ENCODE measurements at places on chromosomes 12 and 14.

DNA sequence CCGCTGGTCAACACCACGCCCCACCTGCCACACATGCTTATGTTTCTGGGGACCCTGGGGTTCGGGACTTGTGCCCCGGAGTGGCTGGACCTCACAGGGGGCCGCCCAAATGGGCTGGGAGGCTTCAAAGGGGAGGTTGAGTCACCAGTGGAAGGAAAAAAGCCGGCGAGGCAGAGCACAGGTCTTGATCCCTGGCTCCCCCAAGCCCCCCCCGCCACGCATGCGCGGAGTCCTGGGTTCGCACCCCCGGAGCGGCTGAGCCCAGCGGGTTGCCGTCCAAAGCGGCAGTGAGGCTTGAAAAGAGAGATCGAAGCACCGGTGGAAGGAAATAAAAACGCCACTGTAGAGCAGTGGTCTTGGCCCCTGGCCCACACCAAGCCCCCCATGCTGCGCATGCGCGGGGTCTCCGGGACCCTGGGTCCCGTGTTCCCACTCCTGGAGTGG is 313.5 kb downstream of the ALG10 start:
- DNase-seq = no peak

DNA sequence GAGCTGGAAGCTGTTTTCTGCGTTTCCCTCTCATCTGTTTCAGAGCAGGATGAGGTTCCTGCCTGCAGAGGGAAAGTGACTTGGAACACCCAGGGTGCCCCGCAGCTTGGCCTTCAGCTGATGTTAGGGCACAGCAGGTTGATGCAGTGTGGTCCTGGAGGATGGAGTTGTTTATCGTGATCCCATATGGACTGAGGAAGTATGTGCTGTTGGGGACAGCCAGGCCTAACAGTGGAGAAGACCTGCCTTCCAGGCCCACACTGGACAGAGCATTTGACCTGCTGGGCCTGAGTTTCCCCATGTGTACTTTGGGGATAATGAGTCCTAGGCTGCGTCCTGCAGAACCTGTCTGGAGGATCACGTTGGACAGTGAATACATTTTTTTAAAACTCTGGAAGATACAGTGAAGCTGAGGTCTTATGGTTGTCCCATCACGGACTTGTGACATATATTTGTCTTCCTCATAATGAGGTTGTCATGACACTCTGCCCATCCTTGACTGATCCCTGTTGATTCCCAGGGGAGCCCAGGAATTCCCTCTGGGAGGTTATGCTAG is 12.8 kb downstream of the SERPINA1 start:
- DNase-seq = no peak

DNA sequence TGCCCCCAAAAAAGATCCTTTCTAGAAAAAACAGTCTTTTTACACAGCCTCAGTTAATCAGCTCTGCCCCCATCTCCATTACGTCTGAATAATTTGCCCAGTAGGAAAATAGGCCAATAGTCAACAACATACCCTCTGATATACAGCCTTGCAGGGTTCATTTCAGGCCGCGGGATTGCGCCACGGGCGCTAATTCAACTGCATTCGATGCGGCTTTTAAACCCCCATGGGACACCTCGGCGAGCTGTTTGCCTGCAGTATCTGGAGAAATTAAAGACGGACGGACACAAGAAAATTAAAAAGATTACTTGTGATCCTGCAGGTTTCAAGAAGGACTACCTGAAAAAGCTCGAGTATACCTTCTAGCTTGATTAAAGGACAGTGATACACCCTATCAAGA is 36.1 kb downstream of the ERP29 start:
- no peak for DNase-seq

DNA sequence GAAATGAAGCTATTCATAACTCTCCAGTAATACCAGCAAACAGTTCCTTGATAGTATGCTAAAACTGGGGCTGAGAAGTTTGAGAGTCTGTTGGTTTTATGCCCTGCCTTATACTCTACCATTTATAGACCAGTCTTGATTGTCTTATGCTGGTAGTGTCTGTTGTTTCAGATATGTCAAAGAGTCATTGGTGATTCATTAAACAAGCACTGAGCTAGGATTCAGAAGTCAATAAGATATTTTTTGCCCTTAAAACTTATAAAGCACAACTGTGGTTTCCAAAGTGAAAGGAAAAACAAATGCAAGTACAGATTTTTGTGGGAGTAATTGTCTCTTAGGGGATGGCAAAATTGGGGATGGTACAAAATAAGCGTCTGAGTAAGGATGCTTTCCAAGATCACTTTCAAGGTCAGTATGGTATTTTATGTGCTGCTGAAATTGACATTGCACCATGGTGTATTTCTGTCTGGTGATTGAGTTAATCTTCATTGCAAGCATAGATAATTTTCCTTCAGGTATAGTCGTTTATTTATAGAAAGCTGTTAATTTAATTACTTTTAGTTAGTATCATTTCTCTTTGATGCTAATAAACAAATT is 289.5 kb upstream of the E2F7 start:
- DNase-seq = no peak

DNA sequence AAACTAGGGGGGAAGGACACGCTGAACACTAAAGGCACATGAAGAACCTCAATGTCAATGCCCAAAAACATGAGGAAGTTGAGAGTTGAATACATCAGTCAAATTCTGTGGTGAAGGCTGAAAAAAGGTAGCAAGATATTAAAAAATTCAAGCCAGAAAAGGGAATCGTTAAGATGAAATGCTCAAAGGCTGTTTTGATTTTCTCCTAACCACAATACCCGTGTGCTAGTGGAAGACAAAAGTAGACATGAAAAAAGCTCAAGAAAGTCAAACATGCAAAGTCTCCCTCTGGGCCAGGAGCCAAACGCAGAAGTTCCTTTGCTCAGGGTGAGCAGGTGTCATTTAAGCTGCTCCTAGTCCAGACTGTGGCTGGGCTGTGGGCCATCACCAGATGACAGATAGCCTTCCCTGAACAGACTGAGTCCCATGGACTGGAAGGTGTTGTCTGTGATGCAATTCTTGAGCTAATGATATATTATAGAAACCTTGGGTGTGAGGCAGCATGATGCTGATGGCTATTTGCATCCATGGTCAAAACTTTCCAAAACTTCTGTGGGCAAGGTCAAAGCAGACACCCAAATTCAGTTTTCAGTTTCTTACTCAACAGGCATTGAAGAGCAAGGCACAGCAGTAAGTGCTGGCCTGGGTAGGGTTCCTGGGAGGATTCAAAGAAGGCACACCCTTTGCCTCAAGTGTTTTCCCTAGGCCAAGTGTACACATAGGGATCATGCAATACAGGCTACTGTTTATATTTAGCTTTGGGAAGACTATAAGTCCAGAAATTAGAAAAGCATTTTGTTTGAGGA is 81.6 kb downstream of the MYRFL start:
- DNase-seq = no peak

GRCh38 chr14:72771561-72771960 is 122.3 kb downstream of the DPF3 start:
- DNase-seq = no peak

DNA sequence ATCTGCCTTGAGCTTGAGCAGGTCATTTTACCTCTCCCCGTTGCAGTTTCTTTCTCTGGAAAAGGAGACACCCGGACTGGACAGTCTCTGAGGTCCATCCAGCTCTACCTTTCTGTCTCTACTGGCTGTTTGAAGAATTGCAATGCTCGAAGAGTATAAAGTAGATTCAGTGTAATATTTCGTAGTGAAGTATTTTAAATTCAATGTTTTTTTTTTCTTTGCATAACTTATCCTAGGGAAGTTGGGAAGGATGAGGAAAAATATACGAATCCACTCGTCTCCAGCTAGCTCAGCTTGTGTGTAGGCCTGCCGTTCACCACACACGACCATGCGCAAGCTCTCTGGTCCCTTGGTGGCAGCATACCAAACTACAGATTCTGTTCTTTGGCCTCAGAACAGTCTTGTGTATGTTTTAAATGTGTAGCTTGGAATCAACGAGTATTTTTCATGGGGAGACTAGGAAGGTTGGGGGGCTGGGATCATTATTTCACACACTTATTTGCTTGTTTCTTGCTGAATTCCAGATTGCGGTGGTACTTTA is 307.9 kb downstream of the CACNA1C start:
- DNase-seq = no peak

DNA sequence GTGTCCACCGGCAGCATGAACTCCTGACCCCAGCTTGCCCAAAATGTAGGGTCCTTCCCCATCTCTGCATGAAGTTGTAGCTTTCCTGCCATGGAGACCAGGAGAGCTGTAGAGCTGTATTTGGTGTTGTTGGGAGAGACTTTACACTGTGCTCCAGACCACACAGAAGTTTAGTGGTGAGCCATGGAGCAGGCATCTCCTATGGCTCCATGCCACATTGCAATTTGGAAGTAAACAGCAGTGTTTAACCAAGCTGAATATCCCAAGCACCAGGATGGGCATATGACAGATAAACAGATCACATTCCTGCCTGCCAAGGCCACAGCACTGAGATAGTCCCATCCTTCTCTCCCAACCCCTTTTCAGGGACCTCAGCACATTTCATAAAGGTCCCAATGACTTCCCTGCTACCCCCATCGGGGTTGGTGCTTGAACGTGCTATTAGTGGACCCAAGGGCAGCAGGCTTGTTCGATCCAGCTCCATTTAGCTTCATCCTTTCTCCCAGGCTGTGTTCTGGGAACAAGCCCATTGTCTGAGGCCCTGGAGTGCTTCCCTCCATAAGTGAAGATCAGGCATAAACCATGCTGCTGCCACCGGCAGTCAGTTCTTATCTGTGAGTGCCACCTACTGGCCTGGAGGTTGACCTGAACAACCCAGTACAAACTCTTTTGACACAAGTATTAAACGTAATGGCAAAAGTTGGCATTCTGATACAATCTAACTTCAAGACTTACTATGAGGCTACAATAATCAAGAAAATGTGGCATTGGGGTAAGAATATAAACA is 172.3 kb upstream of the ATXN7L3B start:
- DNase-seq = no peak

DNA sequence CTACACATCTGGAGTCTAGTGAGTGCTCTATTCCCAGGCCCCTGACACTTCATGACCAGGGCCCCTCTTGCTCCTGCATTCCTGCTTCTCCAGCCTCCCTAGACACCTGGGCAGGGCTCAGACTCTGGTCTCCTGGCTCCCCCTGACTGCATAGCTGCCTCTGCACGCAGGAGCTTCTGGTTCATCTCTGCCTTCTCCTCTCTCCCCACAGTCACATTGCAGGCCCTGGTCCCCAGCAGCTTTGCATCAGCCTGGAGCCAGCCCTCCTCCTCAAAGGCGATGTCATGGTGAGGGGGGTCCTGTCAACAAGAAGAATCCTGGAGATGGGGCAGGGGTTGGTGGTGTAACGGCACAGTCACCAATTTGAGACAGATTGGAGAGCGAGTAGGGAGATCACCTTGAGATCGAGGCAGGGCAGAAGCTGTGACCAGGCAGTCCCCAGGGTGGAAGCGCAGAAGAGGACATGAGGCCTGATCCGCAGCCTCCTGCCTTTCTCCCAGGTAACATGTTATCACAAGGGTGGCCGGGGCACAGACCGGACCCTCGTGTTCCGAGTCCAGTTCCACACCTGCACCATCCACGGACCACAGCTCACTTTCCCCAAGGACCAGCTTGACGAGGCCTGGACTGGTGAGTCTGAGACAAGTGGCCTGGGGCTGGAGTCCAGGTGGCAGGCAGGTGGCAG is 8.1 kb downstream of the TNS2 start:
- DNase-seq = no peak

DNA sequence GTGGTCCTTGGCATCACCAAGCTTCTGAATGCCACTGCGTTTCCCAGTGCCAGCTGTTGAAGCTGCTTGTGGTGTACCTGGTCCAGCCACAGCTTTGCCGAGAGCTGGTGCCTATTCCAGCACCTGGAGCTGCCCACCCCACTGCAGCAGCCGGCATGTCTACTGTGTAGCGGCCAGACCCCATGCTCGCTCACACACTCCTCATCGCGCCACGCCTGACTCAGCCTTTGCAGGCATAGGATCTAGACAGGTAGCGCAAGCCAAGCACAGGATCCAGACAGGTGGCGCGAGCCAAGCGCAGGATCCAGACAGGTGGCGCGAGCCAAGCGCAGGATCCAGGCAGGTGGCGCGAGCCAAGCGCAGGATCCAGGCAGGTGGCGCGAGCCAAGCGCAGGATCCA is 11.6 kb upstream of the ZNF605 start:
- DNase-seq = no peak

GRCh38 chr12:96810477-96810876 is 96.6 kb upstream of the NEDD1 start:
- no peak for DNase-seq

- DNase-seq = no peak
Measured at GRCh38 chr12:120367924-120368788, 808 bp downstream of the MSI1 start.

GRCh38 chr12:77299001-77299400 is 233.6 kb upstream of the E2F7 start:
- DNase-seq = no peak

- DNase-seq = no peak
Measured at GRCh38 chr12:4849795-4850345, 59.8 kb upstream of the KCNA1 start.

DNA sequence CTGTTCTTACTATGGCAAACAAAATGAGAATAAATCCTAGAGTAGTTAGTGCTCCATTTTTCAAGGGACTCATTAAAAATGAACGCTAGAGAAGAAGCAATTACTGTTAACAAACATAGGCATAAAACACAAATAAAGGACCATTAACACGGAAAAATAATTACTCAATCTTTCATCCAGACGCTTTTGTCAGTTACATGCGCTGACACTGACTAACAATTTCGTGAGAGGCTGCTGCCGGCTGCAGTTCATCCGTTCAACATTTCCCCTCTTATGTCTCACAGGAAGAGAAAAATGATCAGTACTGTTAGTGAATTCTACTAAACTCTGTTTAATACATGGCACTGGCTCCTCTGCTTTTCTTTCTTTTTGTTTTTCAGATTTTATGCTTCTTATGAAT is 472.7 kb upstream of the FLRT2 start:
- no peak for DNase-seq

- DNase-seq = no peak
Measured at GRCh38 chr14:90809530-90810312, 6.5 kb downstream of the TTC7B start.

DNA sequence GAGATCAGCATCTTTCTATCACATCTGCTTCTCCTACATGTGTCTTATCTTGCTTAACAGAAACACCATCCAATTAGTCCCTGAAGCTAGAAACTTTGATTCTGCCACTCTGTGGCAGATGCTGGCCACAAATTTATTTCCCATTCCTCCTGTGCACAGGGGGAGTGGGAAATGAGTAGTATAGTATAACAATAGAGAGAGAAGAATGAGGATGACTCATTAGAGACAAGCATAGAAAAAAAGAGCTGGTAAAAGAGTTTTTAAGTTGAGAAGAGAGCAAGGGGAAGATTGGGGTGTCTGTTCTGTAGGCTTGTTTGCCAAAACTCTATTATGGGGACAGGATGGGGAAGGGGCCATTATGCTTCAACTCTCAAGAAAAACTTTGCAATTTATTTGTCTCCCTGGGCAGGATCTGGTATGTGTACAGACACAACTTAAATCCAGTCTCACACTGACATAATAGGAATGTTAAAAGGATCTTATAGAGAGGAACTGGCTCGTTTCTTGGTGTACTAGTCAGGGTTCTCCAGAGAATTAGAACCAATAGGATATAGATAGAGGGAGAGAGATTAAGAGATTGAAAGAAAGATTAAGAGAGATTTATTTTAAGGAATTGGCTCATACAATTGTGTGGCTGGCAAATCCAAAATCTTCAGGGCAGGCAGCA is 142.6 kb upstream of the CPSF6 start:
- DNase-seq = no peak

- no peak for DNase-seq
Measured at GRCh38 chr14:61229981-61230380, 51.2 kb downstream of the TMEM30B start.

GRCh38 chr14:34168656-34169055 is 217.8 kb upstream of the EGLN3 start:
- no peak for DNase-seq

GRCh38 chr14:50335389-50335788 is 23.3 kb downstream of the DMAC2L start:
- DNase-seq = no peak

All from GM12891 (cell line).